ENCODE measurements at places on chromosomes 16 and 17.

GRCh38 chr17:61395983-61396585, 3.6 kb upstream of the TBX2 start:
- no peak for DNase-seq

- peak; percentile 61 for DNase-seq
Measured at GRCh38 chr17:14205992-14206461, 30.6 kb downstream of the CDRT15 start.

- no peak for DNase-seq
Measured at GRCh38 chr17:51427323-51427811, 167.0 kb downstream of the UTP18 start.

GRCh38 chr17:65799454-65799853, 238.0 kb upstream of the AXIN2 start:
- no peak for DNase-seq

GRCh38 chr16:53220585-53220984, 165.8 kb downstream of the CHD9 start:
- no peak for DNase-seq

GRCh38 chr17:74584292-74585060, 7.6 kb downstream of the CD300LD start:
- no peak for DNase-seq

DNA sequence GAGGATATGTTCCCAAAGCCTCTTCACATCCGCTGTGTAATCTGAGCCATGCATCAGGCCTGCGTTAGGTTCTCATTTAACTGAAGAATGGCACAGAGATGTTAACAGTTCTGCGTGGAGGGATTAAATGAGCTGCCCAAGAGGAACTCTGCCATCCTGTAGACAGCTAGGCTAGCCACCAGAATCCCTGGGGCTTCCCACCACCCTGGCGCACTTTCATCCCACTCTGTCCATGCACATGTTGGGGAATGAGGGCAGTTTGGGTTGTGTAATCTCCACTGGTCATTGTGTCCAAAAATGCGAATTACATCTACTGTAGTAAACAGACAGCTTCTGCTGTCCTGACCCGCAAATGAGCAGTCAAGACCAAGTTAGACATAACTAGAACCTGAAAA, 1.0 kb upstream of the GLG1 start:
- no peak for DNase-seq

- peak; percentile 31 for DNase-seq
Measured at GRCh38 chr16:80656711-80657150, 115.9 kb downstream of the DYNLRB2 start.

DNA sequence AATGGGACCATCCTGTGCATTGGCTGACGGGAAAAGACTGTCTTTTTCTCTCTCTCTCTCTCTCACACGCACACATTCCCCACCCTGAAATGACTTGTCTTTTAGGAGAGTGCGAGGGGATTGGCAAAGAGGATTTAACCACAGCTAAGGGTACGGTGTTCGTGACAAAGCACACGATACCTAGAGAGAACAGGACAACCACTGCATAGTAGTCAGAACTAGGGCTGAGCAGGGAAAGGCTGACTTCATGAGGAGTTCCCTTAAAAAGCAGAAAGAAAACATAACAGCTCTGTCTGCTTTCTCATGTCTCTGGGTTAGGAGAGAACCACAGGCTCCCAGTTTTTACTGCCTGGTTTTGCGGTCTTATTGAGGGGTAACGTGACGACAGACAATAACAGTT, 742.8 kb upstream of the SOX9 start:
- DNase-seq = no peak

DNA sequence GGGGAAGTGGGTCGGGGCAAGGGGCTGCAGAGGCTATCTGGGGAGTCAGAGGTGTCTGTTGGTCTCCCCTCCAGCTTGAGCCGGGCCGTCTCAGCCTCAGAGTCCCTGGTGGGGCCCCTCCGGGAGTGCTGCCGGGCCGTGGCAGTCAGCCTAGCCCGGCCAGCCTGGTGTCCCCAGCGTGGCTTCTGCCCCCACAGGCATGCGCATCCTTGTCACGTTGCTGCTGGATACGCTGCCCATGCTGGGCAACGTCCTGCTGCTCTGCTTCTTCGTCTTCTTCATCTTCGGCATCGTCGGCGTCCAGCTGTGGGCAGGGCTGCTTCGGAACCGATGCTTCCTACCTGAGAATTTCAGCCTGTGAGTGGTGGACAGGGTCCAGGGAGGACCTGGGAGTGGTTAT, 11.2 kb downstream of the CACNA1G start:
- no peak for DNase-seq

DNA sequence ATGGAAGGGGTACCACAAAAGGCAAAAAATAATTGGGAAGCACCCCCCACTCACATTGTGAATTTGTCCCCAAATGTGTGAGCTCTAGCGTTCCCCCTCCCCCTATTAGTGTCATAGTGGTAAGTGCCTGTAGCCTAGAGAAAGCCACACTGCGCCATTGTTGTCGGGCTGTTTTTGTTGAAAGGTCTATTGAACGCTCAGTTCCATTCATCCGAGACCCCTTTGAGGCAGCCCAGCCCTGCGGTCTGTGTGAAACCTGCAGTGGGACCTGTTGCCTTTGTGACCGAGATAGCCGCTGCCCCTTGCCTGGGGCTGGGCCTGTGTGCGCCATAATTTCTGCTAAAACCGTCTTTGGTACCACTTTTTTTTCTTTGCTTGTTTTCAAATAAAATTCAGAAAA, 3.0 kb downstream of the JPT2 start:
- DNase-seq = no peak

GRCh38 chr16:67868290-67868689, 4.6 kb upstream of the EDC4 start:
- DNase-seq = no peak

GRCh38 chr17:67491009-67491680, 114.1 kb downstream of the PITPNC1 start:
- no peak for DNase-seq

DNA sequence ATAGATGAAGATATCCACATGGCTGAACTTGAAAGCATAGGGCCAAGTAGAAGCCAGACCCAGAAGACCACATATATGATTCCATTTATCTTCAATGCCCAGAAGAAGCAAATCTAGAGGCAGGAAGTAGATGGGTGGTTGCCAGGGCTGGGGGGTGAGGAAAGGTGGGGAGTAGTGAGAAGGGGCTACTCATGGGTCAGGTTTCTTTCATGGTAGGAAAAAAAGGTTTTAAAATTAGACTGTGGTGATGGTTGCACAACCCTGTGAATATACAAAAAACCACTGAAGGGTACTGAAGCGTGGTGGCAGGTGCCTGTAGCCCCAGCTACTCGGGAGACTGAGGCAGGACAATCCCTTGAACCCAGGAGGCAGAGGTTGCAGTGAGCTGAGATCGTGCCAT, 5.4 kb downstream of the CD2BP2 start:
- no peak for DNase-seq

DNA sequence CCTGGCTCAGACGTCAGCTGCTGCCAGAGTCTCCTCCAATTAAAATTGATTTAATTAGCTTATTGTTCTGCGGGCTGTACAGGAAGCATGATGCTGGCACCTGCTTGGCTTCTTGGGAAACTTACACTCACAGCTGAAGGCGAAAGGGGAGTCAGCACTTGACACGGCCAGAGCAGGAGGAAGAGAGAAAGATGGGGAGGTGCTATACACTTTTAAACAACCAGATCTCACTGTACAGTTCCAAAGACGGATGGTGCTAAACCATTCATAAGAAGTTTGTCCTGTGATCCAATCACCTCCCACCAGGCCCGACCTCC, 1.4 kb upstream of the PRDM7 start:
- DNase-seq = no peak

DNA sequence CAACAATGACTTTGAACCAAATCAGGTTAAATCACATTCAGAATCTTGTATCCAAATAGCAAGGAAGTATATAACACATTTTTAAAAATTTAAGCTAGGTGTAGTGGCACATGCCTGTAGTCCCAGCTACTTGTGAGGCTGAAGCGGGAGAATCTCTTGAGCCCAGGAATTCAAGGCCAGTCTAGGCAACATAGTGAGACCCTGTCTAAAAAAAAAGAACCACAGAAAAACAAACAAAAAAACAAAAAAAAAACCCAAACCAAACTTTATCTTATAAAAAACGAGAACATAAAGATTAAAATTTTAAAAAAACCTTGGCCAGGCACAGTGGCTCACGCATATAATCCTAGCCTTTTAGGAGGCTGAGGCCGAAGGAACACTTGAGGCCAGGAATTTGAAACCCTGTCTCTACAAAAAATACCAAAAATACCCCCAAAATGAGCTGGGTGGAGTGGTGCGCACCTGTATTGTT, 11.6 kb downstream of the SUPT4H1 start:
- no peak for DNase-seq

DNA sequence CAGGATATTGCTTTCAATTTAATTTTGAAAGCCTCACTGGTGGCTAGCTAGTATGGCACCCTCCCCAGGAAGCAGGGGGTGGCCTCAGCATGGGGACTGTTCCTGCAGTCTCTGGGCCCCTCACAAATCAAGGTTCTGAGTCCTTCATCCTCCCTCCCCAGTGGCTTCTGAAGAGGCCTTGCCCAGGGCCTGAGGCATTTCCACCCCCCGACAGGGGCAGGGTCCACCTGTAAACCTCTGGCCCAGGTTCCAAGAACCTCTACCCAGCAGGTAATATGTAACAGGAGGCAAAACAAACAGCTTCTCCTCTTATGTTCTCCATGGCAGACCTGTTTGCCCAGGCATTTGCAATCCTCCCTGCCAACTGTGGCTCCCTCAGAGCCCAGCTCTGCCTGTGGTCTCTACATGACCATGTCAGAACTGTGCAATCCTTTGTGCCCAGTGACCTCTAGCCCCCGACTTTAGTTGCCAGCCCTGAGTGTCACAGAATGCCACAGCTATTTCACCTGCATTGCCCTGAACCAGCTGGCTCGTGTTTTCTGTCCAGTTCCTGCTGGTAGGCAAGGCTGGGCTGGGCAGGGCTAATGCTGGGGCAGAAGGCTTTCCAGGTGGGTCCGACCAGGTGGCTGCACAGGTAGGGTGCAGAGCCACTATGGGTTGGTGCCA, 14.3 kb downstream of the ACSF2 start:
- no peak for DNase-seq

GRCh38 chr16:24253192-24253591, 2.9 kb upstream of the CACNG3 start:
- peak; percentile 22 for DNase-seq

GRCh38 chr17:75001915-75002843, 10.3 kb upstream of the MRPL58 start:
- no peak for DNase-seq

DNA sequence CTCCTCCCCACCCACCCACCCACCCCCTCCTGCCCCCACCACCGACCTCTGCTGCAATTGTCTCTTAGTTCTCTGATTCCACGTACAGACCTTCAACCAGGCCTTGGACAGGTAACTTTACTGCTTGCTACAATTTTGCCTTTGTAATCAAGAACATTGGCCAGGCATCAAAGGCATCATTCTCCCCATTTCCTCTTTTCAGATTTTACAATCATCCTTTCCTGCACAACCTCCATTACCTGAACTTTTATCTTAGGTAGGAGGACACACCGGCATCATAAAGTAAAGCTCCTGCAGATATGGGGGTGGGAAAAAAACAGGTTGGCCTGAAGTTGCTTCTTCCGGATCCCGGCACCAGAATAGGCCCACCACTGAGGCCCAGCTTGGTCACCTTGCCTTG, 25.7 kb upstream of the SUPT4H1 start:
- DNase-seq = no peak

DNA sequence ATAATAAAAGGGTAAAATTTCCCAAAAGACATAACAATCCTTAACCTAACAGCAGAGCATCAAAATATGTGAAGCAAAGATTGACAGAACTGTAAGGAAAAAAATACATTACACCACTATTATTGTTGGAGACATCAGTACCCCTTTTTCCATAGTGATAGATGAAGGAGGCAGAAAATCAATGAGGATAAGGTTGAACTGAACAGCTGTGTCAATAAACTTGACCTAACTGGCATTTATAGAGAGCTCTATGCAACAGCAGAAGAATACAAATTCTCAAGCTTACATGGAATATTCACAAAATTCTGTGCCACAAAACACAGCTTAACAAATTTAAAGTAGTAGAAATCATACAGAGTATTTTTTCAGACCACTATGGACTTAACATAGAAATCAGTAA, 195.0 kb upstream of the ELAC2 start:
- no peak for DNase-seq

- peak; percentile 16 for DNase-seq
Measured at GRCh38 chr16:65117811-65118448, 3.9 kb downstream of the CDH11 start.

DNA sequence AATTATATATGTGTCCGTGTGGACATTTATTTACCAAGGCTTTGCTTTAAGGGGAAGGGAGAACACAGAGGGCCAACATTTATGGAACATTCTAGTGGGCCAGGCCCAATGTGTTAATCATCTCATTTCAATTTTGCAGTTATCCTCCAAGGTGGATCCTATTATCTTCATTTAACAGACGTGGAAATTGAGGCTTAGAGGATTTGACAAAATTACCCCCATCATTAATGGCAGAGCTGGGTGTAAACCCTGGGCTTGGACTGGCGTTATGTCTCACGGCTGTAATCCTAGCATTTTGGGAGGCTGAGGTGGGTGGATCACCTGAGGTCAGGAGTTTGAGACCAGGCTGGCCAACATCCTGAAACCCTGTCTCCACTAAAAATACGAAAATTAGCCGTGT, 26.4 kb downstream of the PITPNC1 start:
- no peak for DNase-seq

DNA sequence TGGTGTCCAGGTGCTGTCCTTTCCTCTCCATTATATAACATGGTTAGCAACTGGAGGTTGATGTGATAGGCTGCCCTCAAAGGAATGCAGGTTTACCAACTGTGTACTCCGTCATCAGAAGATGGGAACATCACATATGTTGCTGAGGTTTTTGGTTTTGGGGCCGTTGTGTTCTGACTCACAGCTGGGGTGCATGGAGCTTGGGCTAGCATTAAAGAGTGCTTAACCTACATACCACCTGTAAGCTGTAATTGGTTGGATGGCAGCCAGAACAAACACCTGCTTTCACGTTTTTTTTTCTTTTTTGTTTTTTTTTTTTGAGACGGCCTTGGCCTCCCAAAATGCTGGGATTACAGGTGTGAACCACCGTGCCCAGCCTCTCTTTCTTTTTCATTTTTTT, 20.9 kb downstream of the TMEM11 start:
- no peak for DNase-seq

DNA sequence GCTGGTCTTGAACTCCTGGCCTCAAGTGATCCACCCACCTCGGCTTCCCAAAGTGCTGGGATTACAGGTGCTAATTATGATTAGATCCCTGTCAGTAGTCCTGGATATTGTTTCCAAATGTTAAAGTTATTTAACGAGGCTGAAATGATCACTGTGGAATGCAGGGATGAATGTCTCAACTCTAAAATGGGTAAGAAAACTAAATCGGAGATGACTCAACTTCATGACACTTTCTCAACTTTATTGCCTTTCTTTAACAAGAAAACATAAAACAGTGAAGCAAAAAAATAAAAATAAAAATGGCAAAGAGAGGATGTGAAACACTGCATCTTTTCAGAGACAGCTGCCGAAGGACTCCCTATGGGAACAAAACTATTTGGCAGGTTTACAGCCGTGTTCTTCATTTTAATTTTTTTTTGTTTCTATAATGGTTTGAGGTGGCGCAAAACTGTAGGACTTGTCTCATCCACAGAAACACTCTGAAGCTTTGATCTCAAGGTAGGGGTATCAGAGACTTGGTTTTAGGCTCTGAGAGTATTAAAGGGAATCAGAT, 382.0 kb downstream of the GRIN2A start:
- no peak for DNase-seq

- DNase-seq = no peak
Measured at GRCh38 chr16:62249069-62249468, 212.8 kb upstream of the CDH8 start.

Measured in stimulated activated CD4-positive, alpha-beta T cell treated with anti-CD3 and anti-CD28 coated beads, Interleukin-4, amount 100 ng/mL, for 1 hour (primary cell).